ENCODE measurements at places on chromosomes 5 and 9. TPM values are rescaled to one million over a fixed set of nuclear protein-coding genes. Genes with fewer than 3 reads are reported as not detected.

DNA sequence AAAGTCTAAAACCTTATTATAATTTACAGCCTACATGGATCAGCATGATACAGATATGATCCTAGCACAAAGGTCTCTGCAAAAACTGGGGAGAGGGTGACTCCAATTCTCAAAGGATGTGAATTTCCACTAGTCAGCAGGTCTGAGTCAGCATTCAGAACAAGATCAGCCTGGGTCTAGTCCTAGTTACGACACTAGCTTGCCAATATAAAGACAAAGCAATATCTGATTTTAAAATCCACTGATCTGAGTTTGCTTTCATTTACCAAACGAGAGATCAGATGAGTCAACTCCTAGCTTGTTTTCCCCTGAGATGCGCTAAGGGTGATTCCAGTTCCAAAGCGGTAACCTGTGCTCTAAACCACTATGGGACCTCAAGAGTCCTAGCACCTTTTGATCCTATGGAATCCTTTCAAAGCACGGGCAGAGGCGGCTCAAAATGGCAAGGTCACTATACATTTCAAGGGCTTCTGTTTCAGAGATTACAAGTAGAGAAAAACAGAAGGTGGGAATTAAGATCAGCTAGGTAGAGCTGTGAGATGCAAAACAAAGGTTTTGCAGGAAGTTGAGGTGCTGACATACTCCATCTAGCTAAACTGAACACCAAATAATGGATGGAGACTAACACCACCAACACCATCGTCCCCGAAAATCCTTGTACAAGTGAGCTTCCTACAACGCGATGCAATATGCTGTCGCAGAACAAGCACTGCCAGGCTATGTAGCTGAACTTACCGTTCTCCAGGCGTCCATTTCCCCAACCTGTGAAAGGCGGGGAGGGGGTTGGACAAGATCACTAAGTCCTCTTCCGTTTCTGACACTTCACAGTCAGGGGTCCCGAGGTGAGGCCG, 906 bp downstream of the SLC25A51 start:
- no peaks in the 10 kb centered on the region for H3K27me3 ChIP-seq
- H3K36me3 ChIP-seq: no peaks in the 10 kb centered on the region
- H3K4me1 ChIP-seq: peaks cover 3% of the 10 kb centered on the region
- H3K27ac ChIP-seq: no peak overlapping the region
- no peak for DNase-seq

Gene TXNDC8
- not detected for total RNA-seq

GRCh38 chr5:151480384-151481293, 33.2 kb downstream of the SLC36A1 start:
- no peak for DNase-seq
- no peaks in the 10 kb centered on the region for H3K27me3 ChIP-seq
- H3K4me3 ChIP-seq: no peak overlapping the region
- no peaks in the 10 kb centered on the region for H3K4me1 ChIP-seq

Gene ESM1
- total RNA-seq: 0.49 TPM

Gene TAF11L3
- not detected for total RNA-seq

DNA sequence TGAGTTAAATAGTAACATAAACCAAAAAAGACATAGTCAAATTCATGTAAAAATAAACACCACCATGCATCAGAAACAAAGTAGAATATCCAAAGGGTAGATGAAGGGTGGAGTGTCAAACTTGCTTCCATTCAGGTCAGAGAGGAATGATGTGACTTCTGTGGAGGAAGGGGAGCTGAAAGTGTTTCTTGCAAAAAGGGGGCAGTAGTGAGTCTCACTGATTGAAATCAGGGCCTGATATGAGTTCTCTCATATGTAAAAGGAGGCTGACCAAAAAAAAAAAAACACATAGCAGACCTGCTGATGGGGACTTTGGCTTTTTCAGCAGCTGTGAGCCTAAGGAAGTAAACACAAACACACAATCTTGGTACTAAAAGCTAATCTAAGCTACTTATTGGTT, 38.8 kb upstream of the RGMB start:
- no peaks in the 10 kb centered on the region for H3K4me1 ChIP-seq
- H3K27me3 ChIP-seq: no peaks in the 10 kb centered on the region
- H3K36me3 ChIP-seq: no peaks in the 10 kb centered on the region

GRCh38 chr5:33275391-33275790, 165.4 kb upstream of the TARS1 start:
- no peaks in the 10 kb centered on the region for H3K27me3 ChIP-seq
- H3K27ac ChIP-seq: no peak overlapping the region
- H3K36me3 ChIP-seq: no peaks in the 10 kb centered on the region
- H3K4me3 ChIP-seq: no peak overlapping the region
- no peaks in the 10 kb centered on the region for H3K4me1 ChIP-seq

Gene SPATA31A3
- total RNA-seq: not detected

GRCh38 chr5:120139039-120139438, 325.1 kb upstream of the PRR16 start:
- H3K27ac ChIP-seq: no peak overlapping the region
- no peaks in the 10 kb centered on the region for H3K36me3 ChIP-seq
- H3K27me3 ChIP-seq: no peaks in the 10 kb centered on the region
- DNase-seq: no peak
- peaks cover 4% of the 10 kb centered on the region for H3K4me1 ChIP-seq

Measured in aorta (tissue), 5 donors.